ENCODE measurements at places on chromosomes 11 and 22.

- no peak for DNase-seq
- H3K4me1 ChIP-seq = peaks cover 50% of the 10 kb centered on the region
- H3K27ac ChIP-seq = peak overlapping the region; percentile 16
- H3K27me3 ChIP-seq = no peaks in the 10 kb centered on the region
- H3K36me3 ChIP-seq = no peaks in the 10 kb centered on the region
- H3K4me3 ChIP-seq = no peak overlapping the region
These were observed 59.1 kb upstream of the PRDM11 start for GRCh38 chr11:45087086-45087899.

GRCh38 chr11:30333405-30333804 lies 10.5 kb downstream of the ARL14EP start:
- H3K4me3 ChIP-seq = no peak overlapping the region
- no peak overlapping the region for H3K27ac ChIP-seq
- no peak for DNase-seq
- no peaks in the 10 kb centered on the region for H3K4me1 ChIP-seq
- peaks cover 50% of the 10 kb centered on the region for H3K36me3 ChIP-seq
- no peaks in the 10 kb centered on the region for H3K27me3 ChIP-seq

DNA sequence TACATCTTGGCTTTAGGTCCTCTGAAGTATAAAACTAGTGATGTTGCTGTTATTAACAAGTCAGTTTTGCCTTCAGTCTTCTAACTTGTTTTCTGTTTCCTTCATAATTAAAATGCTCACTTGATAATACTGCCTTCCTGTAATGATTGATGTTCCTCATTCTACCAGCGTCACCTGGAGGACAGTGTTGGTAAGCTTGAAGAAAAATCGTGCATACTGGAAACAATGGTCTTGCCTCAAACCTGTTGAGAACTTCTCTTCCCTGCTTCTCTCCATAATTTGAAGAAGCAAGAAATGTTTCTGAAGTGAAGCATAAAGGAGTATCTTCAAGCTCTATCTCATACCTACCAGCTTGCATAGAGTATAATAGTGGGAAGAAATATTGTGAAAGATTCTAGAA lies 3.0 kb downstream of the YWHAH start:
- DNase-seq = no peak
- H3K27ac ChIP-seq = peak overlapping the region; percentile 98
- H3K4me3 ChIP-seq = no peak overlapping the region
- H3K36me3 ChIP-seq = no peaks in the 10 kb centered on the region
- no peaks in the 10 kb centered on the region for H3K27me3 ChIP-seq

- H3K27ac ChIP-seq = no peak overlapping the region
- no peaks in the 10 kb centered on the region for H3K4me1 ChIP-seq
- DNase-seq = no peak
- no peaks in the 10 kb centered on the region for H3K27me3 ChIP-seq
- no peaks in the 10 kb centered on the region for H3K36me3 ChIP-seq
These were observed 16.3 kb downstream of the ADORA2A start for GRCh38 chr22:24443668-24444067.

- H3K27ac ChIP-seq = no peak overlapping the region
- no peaks in the 10 kb centered on the region for H3K36me3 ChIP-seq
- H3K4me1 ChIP-seq = peaks cover 6% of the 10 kb centered on the region
These were observed 19.5 kb upstream of the SLC22A12 start for GRCh38 chr11:64571410-64572091.

DNA sequence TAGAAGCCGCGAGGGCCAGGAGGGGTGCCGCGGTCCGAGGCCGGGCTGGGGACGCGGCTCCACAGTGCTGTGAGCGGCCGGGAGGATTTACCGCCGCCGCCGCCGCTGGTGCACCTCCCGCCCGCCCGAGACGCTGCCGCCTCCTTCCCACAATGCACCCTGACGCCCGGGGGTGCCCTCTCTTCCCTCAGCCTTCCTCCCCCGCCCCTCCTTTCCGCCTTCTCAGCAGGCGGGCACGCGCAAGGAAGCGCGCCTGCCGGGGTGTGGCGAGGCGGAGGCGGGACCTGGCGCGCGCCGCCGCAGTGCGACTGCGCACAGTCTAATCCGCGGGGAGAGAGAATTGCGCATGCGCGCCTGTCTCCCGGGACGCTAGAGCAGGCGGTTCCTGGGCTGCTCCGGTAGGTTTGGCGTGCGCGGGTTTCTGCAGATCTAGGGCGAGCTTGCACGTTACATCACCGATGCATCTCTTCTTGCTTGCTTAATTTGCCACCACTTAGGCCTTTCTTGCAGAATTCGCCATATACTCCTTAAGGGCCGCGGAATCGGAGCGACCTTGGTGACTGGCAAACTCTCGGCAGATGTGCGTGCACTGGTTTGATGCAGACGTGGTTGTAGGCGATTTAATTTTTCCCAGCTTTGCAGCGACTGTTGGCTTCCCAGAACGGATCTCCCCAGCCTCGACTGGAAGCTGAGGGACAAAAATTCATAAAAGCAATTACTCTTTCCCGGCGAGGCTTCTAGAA lies at the start of the genes GVQW3 and THAP12:
GVQW3 (plus strand) TSS at position 347 of the 743 bp plus-strand sequence. CDS start 506 bp downstream, outside the sequence.
THAP12 (minus strand) TSS at position 156 of the 743 bp plus-strand sequence. CDS start 296 bp downstream, outside the sequence.
- peaks cover 35% of the 10 kb centered on the region for H3K4me1 ChIP-seq
- no peaks in the 10 kb centered on the region for H3K36me3 ChIP-seq
- peak within 1 kb of the TSS; percentile 78 for H3K27ac ChIP-seq
- DNase-seq = peak; percentile 96

DNA sequence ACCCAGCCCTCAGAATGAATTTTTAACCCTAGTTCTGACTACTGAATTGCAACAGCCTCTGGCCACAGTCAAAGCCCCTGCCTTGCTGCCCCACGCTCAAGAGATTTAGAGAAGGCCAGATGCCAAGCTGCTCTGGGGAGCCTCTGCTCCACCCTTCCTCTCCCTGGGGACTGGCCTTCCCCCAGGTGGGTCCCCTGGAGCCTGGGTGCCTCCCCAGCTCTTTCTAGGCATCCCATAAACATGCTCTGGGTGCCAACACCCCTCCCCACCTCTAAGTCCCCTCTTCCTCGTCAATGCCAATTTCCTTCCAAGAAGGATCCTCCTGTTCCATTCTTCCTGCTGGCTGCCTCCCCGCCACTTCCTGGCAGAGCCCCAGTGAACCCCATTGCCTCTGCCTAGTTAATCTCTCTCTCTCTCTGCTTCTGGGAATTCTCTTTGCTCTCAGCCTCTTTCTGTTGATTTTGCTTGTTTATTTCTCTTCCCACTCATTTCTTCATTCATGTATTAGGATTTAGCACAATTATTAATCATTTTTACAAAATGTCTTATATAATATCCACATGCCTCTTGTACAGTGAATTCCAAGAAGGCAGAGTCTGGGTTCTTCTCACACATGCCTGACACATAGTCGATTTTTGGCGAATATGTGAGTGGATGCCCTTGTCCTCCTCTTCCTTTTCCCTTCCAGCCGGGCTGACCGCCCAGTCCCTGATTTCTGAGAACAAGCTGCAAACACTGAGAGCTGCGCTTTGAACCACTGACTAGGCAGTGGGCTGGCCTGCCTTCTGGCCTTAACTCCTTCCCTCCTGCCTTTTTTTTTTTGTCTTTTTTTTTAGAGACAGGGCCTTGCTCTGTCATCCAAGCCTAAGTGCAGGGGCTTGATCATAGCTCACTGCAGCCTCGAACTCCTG lies 17.5 kb downstream of the UQCR10 start:
- DNase-seq = no peak
- peaks cover 38% of the 10 kb centered on the region for H3K4me1 ChIP-seq
- no peak overlapping the region for H3K4me3 ChIP-seq
- H3K27ac ChIP-seq = peak overlapping the region; percentile 60
- H3K36me3 ChIP-seq = peaks cover 19% of the 10 kb centered on the region
- no peaks in the 10 kb centered on the region for H3K27me3 ChIP-seq

DNA sequence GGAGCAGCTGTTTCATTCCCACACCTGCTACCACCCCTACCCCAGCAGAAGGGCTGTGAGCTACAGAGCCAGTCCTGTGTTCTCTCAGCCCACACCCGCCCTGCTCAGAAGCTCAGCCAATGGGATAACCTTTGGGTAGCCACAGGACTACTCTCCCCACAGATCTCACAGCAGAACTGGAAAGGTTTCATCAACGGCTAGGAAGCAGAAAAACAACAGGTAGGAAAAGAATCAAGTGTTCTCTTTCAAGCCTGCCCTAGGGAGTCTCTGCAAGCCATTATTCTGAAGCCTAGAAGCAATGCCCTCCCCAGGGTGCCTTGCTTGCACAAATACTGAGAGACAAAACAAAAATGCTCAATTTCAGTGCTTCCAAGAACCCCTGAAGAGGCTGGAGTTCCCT lies 77.2 kb downstream of the TMPRSS5 start:
- H3K36me3 ChIP-seq = no peaks in the 10 kb centered on the region
- H3K27ac ChIP-seq = no peak overlapping the region
- H3K4me1 ChIP-seq = no peaks in the 10 kb centered on the region
- no peaks in the 10 kb centered on the region for H3K27me3 ChIP-seq

DNA sequence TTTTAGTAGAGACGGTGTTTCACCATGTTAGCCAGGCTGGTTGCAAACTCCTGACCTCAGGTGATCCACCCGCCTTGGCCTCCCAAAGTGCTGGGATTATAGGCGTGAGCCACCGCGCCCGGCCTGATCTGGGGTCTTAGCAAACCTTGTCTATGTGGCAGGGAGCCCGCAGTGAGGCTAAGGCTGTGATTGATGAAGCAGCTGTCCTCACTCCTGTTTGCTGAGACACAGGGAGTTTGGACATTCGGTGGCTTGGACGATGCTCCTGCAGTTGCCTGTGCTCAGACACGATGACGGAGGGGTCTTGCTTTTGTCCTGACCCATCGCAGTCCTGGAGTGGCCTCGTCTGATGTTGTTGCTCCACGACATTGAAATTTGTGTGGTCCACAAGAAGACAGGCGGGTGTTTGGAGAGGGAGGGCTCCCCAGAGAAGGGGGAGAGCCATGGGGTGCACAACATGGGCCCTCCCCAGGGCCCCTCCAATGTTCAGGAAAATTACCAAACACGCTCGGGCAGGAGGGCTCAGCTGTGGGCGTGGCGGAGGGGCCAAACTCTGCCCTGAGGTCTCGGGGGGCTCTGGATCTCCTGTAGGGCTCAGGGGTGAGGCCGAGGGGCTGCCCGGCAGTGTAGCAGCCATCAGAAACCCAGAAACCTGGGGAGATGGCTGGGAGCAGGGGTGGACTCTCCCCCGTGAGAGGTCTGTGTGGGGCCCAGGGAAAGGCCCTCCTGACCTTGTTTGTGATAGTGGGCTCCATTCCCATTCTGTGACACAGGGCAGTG lies 41.8 kb upstream of the PRR5 start:
- H3K4me3 ChIP-seq = no peak overlapping the region
- H3K27me3 ChIP-seq = no peaks in the 10 kb centered on the region
- no peak for DNase-seq
- H3K27ac ChIP-seq = peak overlapping the region; percentile 56

- no peaks in the 10 kb centered on the region for H3K27me3 ChIP-seq
- no peak overlapping the region for H3K27ac ChIP-seq
- H3K36me3 ChIP-seq = no peaks in the 10 kb centered on the region
- no peak overlapping the region for H3K4me3 ChIP-seq
- no peak for DNase-seq
- H3K4me1 ChIP-seq = no peaks in the 10 kb centered on the region
These were observed 730.6 kb downstream of the METTL15 start for GRCh38 chr11:28838741-28839140.

DNA sequence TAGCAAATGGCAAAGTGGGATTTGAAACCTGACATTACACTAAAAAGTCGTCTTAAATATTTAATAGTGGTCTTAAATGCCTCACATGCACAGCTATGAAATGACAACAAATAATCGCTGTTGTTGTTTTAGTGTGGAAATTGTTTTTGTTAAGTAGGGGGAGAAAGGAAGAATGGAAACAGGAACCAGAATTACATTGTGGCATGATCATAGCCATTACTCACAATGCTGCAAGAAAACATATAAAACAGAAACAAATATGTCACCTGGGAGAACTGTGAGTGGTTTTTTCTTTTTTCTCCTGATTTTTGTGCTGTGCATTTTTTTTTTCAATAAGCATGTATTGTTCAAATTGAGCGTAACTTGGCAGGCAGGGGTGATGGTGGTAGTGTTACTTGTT lies 22.9 kb downstream of the FAM76B start:
- H3K4me3 ChIP-seq = no peak overlapping the region
- H3K27ac ChIP-seq = no peak overlapping the region
- no peak for DNase-seq
- no peaks in the 10 kb centered on the region for H3K4me1 ChIP-seq
- H3K36me3 ChIP-seq = peaks cover 9% of the 10 kb centered on the region
- no peaks in the 10 kb centered on the region for H3K27me3 ChIP-seq

DNA sequence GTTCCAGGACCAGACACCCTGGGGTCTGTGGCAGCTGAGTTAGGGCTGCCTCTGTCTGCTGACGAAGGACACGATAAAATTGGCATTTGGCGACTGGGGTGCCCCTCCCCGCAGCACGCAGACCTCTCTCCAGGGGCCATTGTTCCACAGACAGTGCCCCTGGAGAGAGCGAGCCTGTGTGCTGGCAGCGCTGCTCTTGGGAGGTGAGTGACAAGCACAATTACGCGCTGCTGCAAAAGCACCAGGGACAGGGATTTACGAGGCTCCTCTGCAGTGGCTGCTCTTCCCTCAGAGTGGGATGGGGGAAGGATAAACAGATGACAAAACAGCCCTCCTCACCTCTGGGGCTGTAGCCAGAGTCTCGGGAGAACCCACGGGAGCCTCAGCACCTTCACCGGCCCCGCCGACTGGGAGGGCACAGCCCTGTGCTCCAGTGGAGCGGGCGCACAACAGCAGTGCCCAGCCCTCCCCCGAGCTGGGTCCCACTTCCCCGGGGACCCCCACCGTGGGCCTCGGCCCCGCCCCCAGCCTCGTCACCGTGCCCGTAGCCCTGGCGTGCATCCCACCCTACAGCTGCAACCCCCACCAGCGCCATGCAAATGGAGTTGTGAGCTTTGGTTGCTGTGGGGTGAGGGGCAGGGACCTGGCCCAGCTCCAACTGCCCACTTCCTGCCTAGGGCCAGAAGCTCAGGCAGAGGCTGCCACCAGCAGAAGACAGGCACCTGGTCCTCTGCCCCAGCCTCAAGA lies 19.6 kb downstream of the CHID1 start:
- no peaks in the 10 kb centered on the region for H3K36me3 ChIP-seq
- H3K27ac ChIP-seq = no peak overlapping the region
- no peaks in the 10 kb centered on the region for H3K27me3 ChIP-seq
- no peak for DNase-seq

GRCh38 chr22:36134182-36134581 lies 26.4 kb downstream of the APOL3 start:
- no peak overlapping the region for H3K27ac ChIP-seq
- H3K36me3 ChIP-seq = no peaks in the 10 kb centered on the region
- H3K27me3 ChIP-seq = no peaks in the 10 kb centered on the region
- no peak overlapping the region for H3K4me3 ChIP-seq
- DNase-seq = no peak

- DNase-seq = no peak
- H3K4me3 ChIP-seq = no peak overlapping the region
These were observed 724.2 kb downstream of the NTM start for GRCh38 chr11:132094598-132094997.

All from vagina (tissue), 2 donors.